ENCODE measurements at places on chromosomes 3 and 15. TPM values are rescaled to one million over a fixed set of nuclear protein-coding genes. Genes with fewer than 3 reads are reported as not detected.
A peak's percentile ranks its signal among the peaks of the same experiment; 100 is the strongest.

- no peak for DNase-seq
Observed at GRCh38 chr15:80709542-80709941, 14.4 kb downstream of the ABHD17C start.

- no peak for DNase-seq
Observed at GRCh38 chr3:11818033-11818432, 28.7 kb downstream of the TAMM41 start.

GRCh38 chr15:78408961-78409360, 29.1 kb upstream of the IREB2 start:
- DNase-seq: no peak

DNA sequence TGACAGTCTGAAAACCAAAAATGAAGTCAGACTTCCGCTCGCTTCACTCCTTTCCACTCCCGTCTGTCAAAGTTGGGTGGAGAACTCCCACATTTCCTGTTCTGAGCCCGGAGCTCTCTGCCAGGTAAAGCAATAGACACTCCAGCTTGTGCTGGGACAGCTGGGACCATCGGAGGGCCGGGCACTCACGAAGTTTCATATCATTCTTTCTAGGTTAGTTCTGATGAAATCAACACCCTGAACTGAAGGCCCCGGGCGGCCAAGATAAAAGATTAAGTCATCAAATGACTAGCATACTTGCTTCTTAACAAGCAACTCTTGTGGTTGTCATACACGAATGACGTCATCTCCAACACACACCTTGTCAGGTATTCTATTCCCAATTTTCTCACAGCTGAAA, 42.1 kb downstream of the MAGI1 start:
- DNase-seq: no peak

DNA sequence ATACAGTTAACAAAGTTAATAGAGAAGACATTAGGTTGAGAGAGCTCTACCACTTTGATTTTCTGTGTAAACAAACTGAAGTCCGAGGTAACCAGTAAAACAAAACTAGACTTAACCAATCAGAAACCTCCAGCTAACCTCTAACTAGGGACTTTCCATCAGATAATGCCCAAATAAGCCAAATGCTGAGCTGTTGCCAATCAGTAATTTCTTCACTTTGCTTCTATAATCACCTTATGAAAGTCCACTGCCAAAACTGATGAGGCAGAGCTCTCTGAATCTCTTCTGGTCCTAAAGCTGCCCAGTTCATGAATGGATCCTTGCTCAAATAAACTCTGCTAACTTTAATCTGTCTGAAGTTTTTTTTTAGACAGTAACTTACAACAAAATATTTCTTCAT, 448.0 kb upstream of the NECTIN3 start:
- DNase-seq: no peak

DNA sequence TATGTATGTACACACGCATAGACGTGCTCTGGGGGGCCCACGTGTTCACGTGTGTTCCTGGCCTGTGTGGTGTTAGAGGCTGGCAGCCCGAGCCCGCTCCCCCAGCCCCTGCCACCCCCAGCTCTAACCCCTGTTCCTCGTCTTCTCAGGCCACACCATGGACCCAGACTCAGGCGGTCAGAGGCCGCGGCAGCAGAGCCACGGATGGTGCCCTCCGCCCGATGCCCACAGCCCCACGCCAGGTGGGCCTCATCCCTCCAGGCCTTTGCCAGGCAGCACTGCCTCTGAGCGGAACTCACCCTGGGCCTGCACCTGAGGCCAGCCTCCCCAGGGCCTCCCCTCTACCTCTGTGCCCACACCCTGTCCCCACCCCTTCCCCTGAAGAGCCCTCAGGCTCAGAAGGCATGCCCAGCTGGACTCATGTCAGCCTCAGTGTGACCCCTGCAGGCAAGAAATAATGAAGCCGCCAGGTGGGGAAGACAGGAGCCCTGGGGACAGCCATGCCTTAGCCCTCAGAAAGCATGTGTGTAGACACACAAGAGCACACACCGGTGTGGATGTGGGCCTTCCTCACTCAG, 16.4 kb upstream of the GNAT1 start:
- no peak for DNase-seq

DNA sequence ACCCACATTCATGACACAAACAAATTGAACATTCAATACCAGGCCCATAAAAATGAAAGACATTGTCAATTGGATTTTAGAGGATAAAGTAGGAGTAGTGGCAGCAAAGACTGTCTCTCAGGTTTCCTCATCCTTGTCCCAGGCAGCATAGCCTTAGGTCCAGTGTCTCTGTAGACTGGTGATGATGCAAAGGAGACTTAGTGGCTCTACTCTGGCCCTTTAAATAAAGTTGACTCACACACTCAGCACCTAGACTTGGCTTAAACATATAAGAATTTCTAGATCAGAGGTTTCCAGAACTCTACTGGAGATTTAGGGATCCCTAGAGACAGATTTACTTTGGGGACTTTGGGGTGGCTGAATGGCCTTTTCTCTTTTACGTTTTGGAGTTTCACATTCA, 166.6 kb downstream of the NR1D2 start:
- no peak for DNase-seq

- no peak for DNase-seq
Observed at GRCh38 chr3:48708481-48708889, 8.5 kb downstream of the IP6K2 start.

DNA sequence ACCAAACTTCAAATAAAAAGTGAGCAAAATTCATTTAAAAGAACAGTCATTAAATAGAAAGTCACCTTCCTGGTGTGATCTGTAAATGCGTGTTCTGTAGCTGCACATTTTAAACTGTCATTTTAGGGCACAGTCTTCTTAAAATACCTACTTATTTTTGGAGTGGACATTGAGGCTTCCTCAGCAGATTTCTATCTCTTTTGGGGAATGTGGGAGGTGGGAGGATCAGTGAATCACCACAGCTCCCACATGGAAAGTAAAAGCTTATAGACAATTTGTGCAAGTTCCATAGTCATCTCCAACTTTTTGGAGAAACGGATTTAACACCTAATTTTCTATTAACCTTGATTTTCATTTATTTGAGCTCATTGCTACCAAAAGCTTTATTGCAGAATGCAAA, 21.0 kb upstream of the MOBP start:
- no peak for DNase-seq

GRCh38 chr3:25831578-25831977, 41.7 kb downstream of the OXSM start:
- DNase-seq: no peak

DNA sequence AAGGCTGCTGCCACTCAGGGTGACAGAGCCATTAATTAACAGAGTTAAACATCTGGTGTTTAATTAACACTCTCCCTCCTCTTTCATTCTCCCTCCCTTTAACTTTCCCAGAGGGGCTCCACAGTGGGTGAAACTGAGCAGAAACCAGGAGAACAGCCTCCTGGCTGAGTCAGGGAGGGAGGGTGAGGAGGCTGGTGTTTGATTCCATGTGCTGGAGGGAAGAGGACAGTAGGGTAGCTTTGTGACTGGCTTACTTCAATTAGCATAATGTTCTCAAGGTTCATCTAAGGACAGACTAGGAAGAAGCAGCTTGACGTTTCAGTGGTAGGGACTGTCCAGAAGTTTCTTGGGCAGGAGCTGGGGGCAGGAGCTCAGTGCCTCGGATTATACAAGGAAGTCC, 62.8 kb downstream of the SEMA5B start:
- no peak for DNase-seq

DNA sequence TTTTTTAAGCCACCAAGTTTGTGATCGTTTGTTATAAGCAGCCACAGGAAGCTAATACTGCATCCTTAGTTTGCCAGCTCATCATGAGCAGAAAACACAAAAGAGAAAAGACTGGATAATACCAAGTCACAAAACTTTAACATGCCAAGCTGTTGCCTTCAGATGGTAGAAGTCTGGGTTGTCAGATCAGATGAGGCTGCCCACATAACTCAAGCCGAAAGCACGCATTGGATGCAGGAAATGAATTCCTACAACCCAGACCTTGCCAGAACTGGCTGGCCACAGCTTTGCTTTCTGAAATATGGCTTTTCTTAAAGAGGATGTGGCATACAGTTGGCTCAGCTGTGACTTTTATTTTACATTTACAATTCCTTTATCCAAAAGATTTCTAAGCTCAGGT, 118.3 kb upstream of the NEO1 start:
- no peak for DNase-seq

DNA sequence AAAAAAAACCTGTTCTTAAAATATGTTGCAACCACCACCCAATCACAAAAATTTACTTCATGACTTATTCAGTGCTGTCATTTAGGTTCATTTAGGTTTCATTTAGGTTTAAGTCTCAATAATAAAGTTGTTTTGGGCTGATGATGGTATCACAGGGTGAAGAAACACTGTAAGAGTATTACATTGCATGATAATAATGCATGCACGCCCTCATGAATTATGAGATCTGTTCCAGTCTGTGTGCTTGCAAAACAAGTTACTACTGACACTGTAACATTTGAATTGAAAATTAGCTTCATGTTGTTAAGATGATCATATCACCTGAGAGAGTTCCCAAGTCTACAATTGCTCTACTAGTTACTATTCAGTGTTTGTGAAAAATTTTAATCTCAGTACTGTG, at the start of gene AADACL2:
Gene AADACL2 (plus strand): TSS at position 315 of the 400 bp plus-strand sequence. CDS start 109 bp downstream, outside the sequence.
- DNase-seq: no peak

DNA sequence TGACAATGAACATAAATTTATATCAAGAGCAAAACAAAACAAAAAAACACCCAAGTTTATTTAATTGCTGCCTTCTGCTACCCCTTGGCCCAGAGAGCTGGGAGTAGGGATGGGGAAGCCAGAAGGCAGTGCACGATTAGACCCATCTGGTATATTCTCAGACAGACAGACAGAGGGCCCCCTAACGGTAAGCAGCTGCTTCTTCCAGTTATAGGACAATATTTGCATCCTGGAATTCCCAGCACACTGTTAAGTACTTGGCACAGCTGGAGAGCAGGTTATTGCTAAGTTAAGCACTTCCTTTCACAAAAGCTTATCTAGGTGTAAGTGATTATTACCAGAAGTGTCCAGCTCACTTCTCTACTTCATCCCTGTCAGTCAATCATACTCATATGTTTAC, 39.3 kb downstream of the C2CD4B start:
- DNase-seq: no peak

DNA sequence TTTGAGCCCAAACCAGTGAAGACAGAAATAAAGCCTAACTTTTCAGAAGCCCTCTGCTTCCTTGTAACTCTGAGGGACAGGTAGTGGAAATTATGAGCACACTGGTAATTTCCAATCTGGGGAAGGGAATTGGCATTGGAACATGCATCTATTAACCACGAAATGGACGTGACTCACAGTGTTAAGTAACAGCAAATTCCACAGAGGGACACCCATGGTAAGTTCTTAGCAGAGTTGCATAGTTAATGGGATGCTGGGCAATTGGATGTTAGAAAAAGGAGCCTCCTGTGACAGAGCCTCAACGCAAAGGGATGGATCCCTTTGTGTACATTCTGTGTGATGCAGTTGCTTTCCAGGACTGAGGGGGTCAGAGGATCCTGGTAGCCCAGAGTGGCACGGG, 168.6 kb downstream of the SEMA6D start:
- no peak for DNase-seq

DNA sequence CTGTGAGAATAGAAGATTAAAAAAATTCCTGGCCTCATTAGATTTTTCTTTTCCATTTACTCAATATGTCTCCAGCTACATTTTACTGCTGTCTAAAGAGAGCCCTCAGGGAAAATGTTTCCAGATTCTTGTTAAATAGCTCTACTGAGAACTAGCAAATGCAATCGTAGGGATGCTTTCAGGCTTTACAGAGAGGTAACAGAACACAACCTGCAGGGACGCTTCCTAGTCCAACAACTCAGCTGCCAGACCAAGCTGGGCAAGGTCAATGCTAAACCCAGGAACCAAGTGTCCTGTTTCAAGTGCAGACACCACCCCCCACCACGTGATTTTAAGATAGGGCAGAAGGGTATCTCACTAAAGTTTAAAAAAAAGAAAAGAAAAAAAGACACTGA, 25.2 kb downstream of the ARHGEF3 start:
- DNase-seq: no peak

DNA sequence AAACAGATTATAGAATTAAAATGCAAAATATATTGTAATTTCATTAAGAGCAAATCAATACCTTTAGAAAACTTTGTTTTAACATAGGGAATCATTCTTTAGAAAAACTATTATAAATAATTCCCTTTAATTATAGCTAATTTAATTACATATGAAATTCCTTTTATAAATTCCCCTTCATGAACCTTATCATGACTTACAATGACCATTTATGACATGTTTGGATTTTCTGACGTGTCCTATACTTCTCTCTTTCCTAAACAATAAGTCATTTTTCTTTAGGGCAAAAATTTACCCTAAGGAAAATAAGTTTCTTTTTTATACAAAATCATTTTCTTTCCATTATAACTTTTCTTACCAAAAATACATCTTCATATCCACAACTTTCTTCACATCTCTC, 37.8 kb downstream of the PRR20G start:
- DNase-seq: no peak

GRCh38 chr3:141346007-141346406, 22.3 kb upstream of the ZBTB38 start:
- DNase-seq: no peak

GRCh38 chr3:127455541-127456450, 134.7 kb downstream of the TPRA1 start:
- DNase-seq: peak; percentile 26

DNA sequence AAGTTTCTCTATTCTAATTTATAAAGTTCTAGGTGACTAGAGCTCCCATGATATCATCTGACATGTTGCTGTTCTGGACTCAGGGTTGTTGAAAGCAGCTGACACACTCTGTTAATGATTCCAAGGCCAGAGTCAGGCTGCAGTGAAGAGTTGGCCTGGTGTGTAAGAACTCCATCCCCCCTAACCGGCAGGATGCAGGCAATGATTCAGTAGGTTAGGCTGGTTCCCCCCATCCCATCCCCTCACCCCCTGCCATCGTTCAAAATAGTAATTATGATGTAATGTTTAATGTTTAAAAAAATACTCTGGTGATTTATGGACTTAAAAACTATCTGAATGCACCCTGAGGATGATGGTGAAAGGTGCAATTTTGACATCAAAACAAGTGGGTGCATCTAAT, 4.6 kb upstream of the TRIM71 start:
- no peak for DNase-seq

DNA sequence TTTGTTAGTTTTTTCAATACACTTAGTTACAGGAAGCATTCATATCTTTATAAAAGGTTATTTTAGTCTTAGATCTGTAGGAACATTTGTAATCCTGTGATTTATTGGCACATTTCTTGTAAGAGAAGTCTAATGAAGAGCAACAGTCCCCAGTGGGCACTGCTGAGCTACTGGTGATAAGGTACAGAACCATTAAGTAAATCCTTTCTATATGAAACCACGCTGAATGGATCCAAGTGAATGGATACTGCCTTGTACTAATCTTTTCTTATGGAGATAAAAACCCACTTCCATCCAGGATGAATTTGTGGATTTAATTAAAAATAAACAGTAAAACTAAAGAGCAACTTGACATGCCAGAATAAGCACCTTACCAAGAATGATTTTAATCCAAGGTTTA, 64.0 kb downstream of the SHQ1 start:
- DNase-seq: no peak

MINAR1 gene
- 0.16 TPM for total RNA-seq

ZPLD1 gene
- total RNA-seq: not detected

RASGRF1 gene
- not detected for total RNA-seq

TGM5 gene
- total RNA-seq: not detected

TNFAIP8L3 gene
- not detected for total RNA-seq

P4HTM gene
- 41.5 TPM for total RNA-seq

CD80 gene
- 0.71 TPM for total RNA-seq

LRRIQ4 gene
- not detected for total RNA-seq

CDC25A gene
- not detected for total RNA-seq

CHRM5 gene
- not detected for total RNA-seq

ANKUB1 gene
- total RNA-seq: not detected

SLC24A5 gene
- total RNA-seq: not detected

SNTN gene
- not detected for total RNA-seq

SEMA3B gene
- 1.6 TPM for total RNA-seq

FGD5 gene
- total RNA-seq: not detected

PLA2G4E gene
- not detected for total RNA-seq

Measured in CD8-positive, alpha-beta T cell (primary cell).